ENCODE measurements at places on chromosomes 5 and 9.

GRCh38 chr5:1059884-1060263, 51.3 kb downstream of the NKD2 start:
- no peak for DNase-seq

DNA sequence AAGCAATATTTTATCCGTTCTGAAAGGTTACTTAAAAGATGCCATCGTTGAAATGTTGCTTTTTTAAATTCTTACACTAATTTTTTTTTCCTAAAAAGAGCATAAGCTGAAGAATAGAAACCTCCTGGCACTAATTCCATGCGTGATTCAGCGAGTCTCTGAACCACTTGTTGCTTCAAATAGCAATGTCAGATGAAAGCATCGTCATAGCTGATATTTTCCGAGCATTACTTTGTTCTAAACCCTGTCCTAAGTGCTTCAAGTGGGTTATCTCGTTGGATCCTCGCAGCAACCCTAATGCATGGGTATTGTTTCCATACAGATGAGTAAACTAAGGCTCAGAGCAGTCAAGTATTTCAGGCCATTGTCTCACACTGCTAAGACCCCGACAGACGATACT, 79.7 kb downstream of the CDH6 start:
- no peak for DNase-seq

GRCh38 chr5:58491216-58491892, at the start of gene GAPT:
TSS of gene GAPT (plus strand) at chr5:58491435. CDS start at chr5:58494537, 3,102 bp downstream.
- DNase-seq, result no peak

DNA sequence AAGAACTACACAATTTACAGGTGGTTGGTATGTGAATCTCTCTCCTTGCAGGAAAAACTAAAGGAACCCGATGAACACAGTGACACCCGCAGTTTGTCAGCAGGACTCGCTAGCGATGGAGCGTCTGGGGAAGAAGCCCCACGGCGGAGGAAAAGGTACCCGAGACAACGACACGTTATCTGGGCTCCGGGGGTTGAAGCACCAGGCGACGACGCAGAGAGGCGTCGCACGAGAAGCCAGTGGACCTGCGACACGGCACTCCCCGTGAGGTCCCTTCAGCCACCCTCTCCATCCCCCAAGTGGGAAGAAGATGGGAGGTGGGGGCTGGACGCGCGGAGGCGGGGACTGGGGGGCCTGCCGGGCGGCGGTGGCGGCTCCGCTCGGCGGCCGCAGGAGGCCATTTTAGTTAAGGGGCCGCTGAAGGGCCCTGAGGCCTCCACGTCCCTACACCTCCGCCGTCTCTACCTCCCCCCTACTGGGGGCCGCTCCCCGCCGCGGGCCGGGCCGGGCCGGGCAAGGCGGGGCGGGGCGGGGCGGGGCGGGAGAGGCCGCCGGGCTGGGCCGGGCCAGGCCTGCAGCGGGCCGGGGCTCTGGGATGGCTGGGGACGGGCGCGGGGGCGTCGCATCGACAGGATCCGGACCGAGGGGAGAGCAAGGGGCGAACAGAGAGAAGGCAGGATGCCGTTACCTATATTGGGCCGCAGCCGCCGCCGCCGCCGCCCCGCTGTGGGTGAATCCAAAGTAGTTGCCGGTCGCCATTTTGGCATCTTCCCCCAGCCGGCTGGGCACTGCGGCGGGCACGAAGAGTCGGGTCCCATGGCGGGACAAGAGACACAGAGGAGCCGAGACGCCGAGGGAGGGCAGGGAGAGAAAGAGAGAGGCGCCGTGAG, 754 bp downstream of the ZFR start:
- peak; percentile 42 for DNase-seq

GRCh38 chr5:35214051-35214450, 16.2 kb downstream of the PRLR start:
- no peak for DNase-seq

GRCh38 chr5:130541617-130542221, 623.3 kb downstream of the HINT1 start:
- DNase-seq, result no peak

GRCh38 chr5:180595381-180596114, 4.2 kb upstream of the SCGB3A1 start:
- DNase-seq, result no peak

DNA sequence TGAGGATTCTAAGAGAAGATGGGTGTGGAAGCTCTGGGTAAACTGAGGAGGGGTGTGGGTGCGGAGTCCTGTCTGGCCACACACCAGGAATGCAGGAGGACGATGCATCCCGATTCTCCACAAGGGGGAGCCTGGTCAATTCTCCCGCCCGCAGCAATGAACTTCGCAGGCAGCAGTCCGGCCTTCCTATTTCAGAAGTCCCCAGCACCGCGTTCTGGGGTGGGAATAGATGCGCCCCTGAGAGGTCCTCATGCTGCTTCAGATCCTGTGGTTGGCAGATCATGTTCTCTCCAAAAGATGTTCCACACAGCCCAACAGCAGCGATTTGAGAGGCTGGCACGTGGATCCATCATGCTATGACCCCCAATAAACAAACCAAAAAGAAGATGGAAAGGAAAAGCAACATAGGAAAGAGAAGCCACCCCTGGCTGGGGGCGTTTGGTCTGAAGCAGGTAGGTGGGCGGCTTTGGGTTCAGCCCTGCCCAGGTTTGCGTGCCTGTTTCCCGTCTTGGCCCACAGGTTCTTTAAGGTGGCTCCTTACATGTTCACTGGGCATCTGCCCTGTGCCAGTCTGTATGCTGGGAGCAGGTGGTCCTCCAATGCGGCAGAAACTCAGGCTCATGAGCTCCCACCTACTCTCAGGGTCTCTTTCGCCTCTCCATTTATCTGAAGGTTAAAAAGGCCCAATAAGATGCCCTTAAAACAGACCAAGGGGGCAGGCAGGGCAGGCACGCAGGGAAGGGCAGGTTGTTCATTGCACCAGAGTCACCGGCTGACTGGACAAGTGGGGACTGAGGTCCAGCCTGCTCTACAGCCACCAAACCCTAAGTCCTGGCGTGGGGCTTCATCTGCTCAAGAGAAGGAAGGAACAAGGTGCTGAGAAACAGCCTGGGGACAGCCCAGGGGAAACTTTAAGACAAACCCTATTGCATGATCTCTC, 171.6 kb downstream of the PAX5 start:
- no peak for DNase-seq
